CD4-positive, alpha-beta T cell treated with Interleukin-17A for 4 hours (primary cell): ENCODE measurements at places on chromosomes 2 and 18.

DNA sequence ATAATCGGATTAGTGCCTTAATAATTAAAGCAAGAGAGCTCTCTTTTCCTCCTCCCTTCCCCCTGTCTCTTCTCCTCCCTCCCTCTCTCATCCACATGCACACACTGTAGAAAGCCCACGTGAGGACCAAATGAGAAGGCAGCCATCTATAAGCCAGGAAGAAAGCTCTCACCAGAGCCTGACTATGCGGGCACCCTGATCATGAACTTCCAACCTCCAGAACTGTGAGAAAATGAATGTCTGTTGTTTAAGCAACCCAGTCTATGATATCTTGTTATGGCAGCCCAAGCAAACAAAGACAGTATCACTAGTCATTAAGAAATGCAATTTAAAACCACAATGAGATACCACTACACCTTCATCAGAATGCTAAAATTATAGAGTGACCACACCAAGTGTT, 220.3 kb downstream of the EN1 start:
- no peak for DNase-seq

DNA sequence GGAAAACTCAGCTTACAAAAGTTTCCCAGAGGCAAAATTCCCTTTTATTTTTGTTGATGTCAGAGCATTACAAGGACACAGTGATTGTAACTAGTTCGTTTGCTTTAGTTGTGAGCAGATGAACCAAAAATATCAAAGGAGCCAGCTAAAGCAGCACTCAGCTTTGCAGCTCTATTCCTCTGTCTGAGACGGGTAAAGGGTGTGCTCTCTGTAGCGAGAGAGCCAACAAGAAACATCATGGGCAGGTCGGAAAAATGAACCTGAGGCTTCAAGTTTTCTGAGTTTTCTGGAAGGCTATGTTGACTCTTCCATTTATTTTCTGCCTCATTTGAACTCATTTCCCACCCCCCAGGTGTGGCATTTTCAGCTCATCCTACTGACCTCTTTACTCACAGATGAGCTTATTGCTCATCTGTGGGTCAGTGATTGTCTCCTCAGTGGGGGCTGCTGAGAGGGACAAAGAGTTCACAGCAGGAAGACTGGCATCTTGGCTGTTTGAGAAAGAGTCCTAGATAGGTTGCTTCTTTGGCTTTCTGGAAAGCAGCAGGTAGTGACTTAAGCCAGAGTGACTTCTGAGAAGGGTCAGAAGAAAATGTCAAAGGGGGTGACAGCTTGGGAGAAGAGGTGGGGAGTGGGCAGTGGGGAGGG, 66.6 kb upstream of the EPC2 start:
- DNase-seq = no peak

GRCh38 chr2:8090748-8091700, 590.8 kb upstream of the ID2 start:
- DNase-seq = no peak

GRCh38 chr2:158015428-158016076, 86.1 kb upstream of the UPP2 start:
- DNase-seq = peak; percentile 33

DNA sequence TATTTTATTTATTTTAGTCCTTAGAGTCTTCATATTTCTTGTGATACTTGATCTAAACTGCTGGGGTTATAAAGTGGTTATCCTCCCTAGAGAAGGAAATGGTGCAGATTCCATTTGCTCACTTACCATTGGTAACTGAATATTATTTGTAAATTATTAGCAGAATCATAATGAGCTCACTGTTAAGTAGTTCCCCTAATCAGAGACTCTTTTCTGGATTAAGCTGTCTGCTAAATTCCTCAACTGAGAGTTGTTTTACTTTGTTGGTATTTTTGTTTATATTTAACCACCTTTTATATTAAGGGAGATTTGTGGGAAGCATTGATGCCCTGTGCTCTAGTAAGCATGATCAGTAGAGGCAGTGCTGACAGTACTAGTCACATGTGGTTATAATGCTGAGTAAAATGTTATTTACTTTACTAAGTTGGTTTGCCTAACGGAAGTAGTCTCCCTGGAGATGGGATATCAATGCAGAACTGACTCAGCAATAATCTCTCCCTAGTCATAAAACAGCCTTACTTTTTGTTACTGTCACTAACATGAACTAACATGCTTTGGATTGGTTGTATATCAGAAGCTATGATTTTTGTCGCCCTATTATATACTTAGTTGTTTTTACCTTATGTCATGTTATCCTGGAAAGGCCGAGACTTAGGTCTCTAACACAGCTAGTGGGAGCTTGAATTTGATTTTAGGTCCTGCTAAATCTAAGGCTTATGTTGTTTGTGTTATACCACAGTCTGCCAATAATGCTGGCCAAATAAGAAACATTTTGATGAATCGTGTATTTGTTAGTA, 166.7 kb downstream of the MCFD2 start:
- DNase-seq = no peak

DNA sequence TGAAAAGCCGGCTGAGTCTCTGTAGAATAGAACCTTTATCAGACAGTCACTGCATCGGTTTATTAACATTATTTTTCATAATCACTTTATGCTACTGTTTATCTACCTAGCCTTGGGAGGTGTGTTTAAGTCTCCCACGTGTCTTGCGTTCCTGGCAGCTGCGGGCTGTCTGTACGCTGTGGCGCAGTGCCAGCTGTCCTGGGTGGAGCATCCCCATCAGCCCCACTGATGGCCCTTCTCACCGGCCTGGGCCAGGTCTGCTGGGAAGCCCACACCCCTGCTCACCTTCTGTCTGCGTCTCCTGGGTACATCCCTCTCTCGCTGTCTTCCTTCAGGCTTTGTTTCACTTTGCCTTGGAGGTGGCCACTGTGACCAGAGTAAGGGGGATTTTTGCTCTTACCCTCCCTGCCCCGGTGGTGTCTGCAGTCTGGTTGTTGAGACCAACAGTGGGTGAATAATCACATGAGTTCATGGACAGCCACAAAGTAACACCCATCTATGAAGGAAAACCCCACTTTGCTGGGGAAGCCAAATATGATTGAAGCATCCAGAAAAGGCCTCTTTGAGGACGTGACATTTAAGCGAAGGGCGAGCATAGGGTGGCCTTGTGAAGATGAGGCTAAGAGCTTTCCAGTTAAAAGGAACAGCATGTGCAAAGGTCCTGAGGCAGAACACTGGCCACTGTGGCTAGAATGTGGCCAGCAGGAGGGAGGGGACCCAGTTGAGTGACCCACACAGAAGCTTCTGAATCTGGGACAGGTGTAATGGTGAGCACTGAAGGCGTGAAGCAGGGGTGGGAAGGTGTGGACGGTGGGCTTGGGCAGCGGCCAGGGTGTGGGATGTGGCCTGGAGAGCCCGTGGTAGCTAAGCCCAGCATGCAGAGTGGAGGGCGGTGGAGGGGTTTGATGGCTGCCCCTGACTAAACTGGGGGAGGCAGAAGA, 41.7 kb downstream of the RAMP1 start:
- no peak for DNase-seq

DNA sequence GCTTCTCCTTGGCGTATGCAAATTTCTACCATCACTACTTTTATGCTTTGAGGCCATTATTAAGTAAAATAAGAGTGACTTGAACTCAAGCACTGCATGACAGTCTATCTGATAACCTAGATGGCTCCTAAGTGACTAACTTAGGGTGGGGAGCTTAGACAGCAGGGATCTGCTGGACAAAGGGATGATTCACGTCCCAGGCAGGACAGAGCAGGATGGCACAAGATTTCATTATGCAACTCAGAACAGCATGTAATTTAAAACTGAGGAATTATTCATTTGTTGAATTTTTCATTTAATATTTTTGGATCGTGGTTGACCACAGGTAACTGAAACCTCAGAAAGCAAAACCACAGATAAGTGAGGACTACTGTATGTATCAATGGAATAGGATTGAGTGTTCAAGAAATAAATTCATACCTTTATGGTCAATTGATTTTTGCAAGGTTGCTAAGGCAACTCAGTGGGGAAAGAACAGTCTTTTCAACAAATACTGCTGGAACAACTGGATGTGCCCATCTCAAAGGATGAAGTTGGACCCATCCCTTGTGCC, 115.3 kb downstream of the MBD2 start:
- DNase-seq = no peak

- no peak for DNase-seq
Observed at GRCh38 chr2:58202404-58202803, 38.7 kb downstream of the FANCL start.

GRCh38 chr18:11883153-11883552, 25.0 kb downstream of the MPPE1 start:
- DNase-seq = no peak

DNA sequence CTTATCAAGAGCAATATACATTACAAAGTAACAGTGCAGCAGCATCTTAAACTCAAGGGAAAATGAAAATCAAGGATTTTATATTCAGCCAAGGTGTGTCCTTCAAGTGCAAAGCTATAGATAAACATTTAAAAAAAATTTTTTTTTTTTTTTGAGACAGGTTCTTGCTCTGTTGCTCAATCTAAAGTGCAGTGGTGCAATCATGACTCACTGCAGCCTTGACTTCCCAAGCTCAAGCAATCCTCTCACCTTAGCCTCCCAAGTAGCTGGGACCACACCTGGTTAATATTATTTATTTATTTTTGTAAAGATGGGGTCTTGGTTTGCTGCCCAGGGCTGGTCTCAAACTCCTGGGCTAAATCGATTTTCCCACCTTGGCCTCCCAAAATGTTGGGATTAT, 9.0 kb downstream of the CDKL4 start:
- DNase-seq = no peak

DNA sequence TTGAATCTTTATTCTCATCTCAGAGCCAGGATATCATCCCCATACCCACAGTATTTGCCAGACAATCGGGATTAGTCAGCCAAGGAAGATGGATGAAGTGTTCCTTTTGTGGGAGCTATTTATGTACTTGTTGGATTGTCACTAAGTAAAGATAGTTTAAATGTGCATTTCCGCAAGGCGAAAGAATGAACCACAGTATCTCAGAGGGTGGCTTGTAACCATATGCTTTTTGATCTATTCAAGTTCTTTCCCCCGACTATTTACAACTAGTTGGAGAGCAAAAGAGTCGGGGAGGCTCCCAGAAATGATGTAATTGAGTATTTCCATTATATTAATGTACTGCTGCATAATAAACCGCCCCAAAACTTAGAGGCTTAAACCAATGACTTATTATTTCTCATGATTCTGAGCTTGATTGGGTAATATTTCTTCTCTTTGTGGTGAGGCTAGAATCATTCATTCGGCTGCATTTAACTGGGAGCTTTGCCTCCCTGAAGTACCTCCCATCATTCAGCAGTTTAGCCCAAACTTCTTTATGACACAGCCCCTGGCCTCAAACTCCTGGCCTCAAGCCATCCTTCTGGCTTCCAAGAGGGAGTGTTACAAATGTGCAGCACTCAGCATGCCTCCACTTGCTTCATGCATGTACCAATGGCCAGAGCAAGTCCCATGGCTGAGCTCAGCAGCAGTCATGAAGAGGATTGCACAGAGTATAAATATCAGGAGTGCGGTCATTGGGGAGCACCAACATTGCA, 423.7 kb downstream of the METTL4 start:
- no peak for DNase-seq

GRCh38 chr18:41758534-41758933, 196.5 kb upstream of the PIK3C3 start:
- no peak for DNase-seq

DNA sequence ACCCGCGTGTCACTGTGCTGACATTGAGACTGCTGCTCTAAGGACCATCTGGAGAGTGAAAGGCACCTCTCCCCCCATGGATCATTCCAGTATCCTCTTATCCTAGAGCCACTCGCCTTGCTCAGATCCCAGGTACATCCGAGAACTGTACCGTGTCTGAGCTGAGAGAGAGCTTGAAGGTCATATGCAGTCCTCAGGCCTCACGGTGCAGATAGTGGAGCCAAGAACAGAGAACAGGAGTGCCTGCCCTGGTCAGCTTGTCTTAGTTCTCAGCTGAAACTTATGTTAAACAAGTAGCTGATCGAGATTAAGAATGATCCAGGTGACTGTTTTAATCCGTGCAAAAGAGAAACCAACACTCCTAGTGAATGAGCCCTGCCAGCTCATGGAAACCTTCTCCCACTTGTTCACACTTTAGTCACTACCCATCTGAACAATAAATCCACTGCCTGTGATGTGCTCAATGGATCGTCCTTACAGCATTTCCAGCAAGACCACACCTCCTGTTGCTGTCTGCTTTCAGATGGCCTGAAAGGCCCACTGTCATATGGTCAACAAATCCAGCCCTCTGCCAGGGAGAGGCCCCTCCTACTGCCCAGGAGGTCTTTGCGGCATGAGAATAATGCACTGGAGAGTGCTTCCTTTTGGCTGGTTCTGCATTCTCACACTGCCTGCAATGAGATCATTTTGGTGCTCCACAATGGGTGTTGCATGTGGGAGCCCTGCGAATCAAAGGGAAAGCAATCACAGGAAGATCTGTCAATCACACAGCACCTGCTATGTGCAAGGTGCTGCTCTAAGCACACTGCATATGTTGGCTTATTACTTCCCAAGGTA, 43.7 kb upstream of the APCDD1 start:
- DNase-seq = no peak

- DNase-seq = no peak
Observed at GRCh38 chr2:129764376-129765325, 214.8 kb upstream of the RAB6C start.

DNA sequence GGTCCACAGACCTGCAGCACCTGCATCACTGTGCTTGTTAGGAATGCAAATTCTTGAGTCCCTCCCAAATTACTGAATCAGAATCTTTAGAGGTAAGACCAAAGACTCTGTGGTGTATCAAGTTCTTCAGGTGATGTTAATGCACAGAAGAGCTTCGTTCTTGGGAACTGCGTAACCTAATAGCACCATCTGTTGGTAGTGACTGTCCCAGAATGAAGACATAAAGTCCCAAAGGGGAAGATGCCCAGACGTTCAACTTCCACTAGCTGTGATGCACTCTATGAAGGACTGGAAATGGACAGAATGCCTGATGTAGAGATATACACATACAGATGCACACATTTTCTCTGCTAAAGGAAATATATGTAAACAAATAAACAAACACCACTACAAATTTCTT, 576.0 kb downstream of the LRP1B start:
- no peak for DNase-seq

DNA sequence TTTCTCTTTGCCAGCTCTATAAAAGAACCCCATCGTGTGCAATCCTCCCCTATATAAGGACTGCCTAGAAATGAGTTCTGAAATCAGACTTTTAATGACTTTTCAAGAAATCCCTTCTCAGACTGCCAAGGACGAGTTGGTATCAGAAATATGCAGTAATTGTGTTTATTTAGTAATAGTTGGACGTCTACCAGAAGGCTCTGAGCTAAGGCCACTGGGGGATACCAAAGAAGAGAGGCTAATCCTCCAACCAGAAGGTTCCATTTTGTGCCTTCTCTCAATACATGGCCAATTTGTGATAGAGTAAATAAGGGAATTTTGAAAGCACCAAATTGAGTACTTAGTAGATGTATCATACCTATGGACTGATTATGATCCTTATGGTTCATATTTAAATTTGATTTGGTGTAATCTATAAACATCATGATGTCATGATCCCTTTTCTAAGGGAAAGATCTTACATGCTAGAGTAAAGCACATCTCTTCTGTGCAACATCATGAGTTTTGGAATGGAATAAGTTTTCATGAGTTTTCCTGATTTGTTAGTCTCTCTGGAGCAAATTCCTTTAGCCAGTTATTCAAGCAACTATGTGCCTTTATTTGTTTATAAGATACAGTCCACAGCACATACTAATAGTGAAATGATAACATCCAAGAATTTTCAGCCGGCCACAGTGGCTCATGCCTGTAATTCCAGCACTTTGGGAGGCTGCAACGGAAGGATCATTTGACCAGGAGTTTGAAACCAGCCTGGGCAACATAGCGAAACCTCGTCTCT, 82.2 kb upstream of the LTBP1 start:
- no peak for DNase-seq

GRCh38 chr2:100744589-100744988, 75.3 kb upstream of the NPAS2 start:
- DNase-seq = no peak

GRCh38 chr2:221492636-221493035, 79.5 kb downstream of the EPHA4 start:
- DNase-seq = no peak
